ENCODE measurements at places on chromosomes 7 and 10. TPM values are rescaled to one million over a fixed set of nuclear protein-coding genes. Genes with fewer than 3 reads are reported as not detected.

Gene RASA4
- 0.56 TPM for total RNA-seq

Gene GRM3
- not detected for total RNA-seq

Gene WAC
- total RNA-seq = 73.4 TPM

Gene JAKMIP3
- 0.04 TPM for total RNA-seq

Gene SERPINE1
- total RNA-seq = 427 TPM

Gene WASHC2A
- total RNA-seq = 28.3 TPM

Gene NEUROG3
- not detected for total RNA-seq

Gene OR9A2
- total RNA-seq = not detected

Gene RNF32
- total RNA-seq = 0.68 TPM

Data from foreskin keratinocyte (primary cell).